Activated CD4-positive, alpha-beta T cell treated with anti-CD3 and anti-CD28 coated beads, Interleukin-2, amount 50 U/mL, for 48 hours (primary cell): ENCODE measurements at places on chromosomes 7 and 10.

- no peak for DNase-seq
Measured at GRCh38 chr7:7681936-7682329, 36.5 kb downstream of the RPA3 start.

- DNase-seq: no peak
Measured at GRCh38 chr7:107253599-107253998, 84.8 kb downstream of the HBP1 start.

DNA sequence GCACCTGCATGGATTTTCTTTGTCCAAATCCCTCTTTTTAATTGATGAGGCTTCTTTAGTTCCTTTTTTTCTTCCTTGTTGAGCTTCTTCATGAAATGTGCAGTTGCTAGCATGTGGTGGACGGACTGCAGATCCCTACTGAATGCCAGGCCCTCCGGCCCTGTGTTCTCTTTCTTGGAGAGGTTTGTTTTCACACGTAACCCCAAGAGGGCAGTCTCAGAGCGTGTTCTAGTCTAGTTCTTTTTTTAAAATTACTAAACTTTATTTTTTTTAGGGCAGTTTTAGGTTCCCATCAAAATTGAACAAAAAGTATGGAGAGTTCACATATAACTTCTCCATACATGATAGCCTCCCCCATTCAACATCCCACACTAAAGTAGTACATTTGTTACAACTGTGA, 190.0 kb downstream of the CFTR start:
- DNase-seq: no peak

- DNase-seq: no peak
Measured at GRCh38 chr10:43569681-43570080, 4.7 kb downstream of the ZNF239 start.

- no peak for DNase-seq
Measured at GRCh38 chr10:34612446-34612845, 202.7 kb downstream of the PARD3 start.

GRCh38 chr7:81789406-81790119, 19.7 kb upstream of the HGF start:
- DNase-seq: no peak

DNA sequence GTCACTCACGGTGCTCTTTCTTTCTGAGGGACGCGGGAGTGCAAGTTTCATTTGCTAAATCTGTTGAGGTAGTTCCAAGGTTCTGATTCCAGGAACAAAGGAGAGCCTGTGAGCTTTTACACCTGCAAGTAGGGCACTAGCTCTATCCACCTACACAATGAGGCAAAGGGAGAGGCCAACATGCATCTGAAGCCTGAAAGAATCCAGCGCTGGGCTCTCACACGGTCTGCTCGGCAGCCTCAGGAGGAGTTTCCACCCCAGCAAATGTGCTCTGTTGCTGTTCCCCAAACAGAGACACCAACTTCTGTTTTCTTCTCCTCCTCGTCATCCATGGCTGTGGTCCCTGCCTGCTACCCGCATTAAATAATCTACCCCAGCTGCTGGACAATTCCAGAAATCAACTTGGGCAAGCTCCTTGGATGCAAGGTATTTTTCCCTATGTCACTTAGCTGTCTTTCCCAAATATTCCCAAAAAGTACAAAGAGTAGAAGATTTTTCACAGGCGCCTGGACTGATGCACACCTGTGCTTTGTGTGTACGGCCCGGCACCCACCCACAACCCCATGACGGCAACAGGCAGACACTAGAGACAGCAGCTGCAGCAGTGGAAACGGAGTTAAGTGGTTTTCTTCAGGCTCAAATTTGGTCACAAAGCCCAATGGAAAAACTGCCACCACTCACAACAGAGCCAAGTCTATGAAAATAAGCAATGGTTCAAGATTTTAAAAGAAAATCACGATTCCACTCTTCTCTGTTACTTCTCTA, 176.8 kb downstream of the ZMYND11 start:
- no peak for DNase-seq

- peak; percentile 82 for DNase-seq
Measured at GRCh38 chr7:151232917-151233701, 826 bp downstream of the CHPF2 start.

GRCh38 chr7:75887669-75888369, 9.0 kb downstream of the RHBDD2 start:
- DNase-seq: no peak

- DNase-seq: no peak
Measured at GRCh38 chr10:113651898-113652297, 11.9 kb downstream of the NRAP start.

- DNase-seq: no peak
Measured at GRCh38 chr7:96004578-96004977, 232.2 kb downstream of the DYNC1I1 start.

- no peak for DNase-seq
Measured at GRCh38 chr10:99358101-99358500, 28.9 kb downstream of the CNNM1 start.

GRCh38 chr7:101507791-101508252, 121.3 kb downstream of the MYL10 start:
- DNase-seq: peak; percentile 27

GRCh38 chr7:100642534-100642907, 1.2 kb upstream of the TFR2 start:
- DNase-seq: peak; percentile 54

- DNase-seq: no peak
Measured at GRCh38 chr7:31051598-31052486, at the start of gene ADCYAP1R1. TSS of gene ADCYAP1R1 (plus strand) at chr7:31052308. CDS start at chr7:31063265, 10,957 bp downstream.

GRCh38 chr10:5559642-5560141, 34.9 kb downstream of the CALML3 start:
- no peak for DNase-seq

- DNase-seq: no peak
Measured at GRCh38 chr7:35576031-35576573, 118.8 kb downstream of the HERPUD2 start.

GRCh38 chr10:95467162-95467599, 94.0 kb downstream of the SORBS1 start:
- no peak for DNase-seq

- DNase-seq: no peak
Measured at GRCh38 chr7:38518541-38518940, 112.6 kb downstream of the AMPH start.

DNA sequence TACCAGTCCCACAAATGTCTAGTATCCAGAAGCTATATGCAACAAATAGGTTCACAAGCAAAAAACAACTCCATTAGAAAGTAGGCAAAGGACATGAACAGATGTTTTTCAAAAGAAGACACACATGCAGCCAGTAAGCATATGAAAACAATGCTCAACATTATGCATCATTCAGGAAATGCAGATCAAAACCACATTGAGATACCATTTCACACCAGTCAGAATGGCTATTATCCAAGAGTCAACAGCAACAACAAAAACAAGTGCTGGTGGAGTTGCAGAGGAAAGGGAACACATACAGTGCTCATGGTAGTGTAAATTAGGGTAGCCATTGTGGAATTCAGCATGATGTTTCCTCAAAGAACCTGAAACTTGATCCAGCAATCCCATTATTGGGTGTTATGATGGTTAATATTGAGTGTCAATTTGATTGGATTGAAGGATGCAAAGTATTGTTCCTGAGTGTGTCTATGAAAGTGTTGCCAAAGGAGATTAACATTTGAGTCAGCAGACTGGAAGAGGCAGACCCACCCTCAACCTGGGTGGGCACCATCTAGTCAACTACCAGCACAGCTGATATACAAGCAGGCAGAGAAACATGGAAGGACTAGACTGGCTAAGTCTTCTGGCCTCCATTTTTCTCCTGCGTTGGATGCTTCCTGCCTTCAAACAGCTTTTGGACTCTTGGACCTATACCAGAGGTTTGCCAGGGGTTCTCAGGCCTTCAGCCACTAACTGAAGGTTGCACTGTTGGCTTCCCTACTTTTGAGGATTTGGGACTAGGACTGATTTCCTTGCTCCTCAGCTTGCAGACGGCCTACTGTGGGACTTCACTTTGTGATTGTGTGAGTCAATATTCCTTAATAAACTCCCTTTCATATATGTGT, 218.4 kb upstream of the SEMA3D start:
- no peak for DNase-seq

GRCh38 chr7:155705623-155706360, 61.3 kb downstream of the RBM33 start:
- no peak for DNase-seq

DNA sequence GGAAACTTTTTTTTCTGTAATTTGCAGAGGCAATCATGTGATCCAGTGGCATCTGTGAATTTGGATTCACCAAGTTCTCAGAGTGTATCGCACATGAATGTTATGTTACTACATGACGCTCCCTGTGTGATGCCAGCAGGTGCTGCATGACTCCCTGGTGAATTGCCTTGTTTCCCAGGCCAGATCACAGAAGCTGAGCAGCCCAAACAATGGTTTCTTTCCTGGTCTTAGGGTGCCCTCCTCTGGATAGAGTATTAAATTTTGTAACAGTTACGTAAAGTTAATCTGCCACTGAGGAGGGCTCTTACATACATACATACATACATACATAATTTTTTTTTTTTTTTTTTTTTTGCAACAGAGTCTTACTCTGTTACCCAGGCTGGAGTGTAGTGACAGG, 3.6 kb downstream of the ZSCAN21 start:
- DNase-seq: no peak

DNA sequence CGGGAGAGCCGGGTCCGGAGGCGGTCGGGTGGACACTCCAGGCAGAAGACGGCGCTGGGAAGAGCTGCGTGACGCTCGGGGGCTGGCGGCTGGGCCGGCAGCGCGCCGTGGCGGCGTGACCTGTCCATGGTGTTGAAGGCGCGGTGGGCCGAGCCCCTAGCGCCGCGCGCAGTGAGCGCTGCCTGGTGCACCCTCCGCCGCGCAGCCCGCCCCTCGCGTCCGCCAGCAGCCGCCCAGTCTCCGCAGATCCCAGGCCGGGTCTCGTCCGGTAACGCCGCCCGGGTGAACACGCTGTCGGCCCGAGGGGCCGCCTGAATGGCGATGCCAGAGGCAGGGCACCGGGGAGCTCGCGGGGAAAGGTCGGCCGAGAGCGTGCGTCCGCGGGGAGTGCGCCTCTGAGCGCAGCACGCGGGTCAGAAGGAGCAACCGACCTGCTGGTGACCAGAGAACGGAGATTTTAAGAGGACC, 657 bp upstream of the TMEM178B start:
- peak; percentile 22 for DNase-seq

DNA sequence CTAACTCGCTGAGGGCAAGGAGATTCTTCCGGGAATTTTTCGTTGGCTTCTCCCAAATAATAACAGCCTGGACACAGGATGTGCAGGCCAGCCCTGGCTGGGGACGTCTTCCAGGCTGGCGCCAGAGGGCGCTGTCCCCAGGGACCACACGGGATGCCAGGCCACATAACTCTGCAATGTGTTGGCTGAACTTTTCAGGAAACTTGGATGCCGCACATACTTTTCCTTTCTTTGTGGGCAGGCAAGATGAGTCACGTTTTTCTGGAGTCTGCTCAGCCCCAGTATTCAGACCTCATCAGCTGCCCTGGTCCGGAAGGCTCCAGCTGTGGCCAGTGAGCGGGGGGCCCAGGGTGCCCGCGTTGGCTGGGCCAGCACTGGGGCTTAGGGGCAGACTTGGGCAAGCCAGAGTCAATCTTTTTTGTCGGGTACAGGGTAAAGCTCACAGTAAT, 122.7 kb downstream of the PRKAG2 start:
- peak; percentile 27 for DNase-seq

DNA sequence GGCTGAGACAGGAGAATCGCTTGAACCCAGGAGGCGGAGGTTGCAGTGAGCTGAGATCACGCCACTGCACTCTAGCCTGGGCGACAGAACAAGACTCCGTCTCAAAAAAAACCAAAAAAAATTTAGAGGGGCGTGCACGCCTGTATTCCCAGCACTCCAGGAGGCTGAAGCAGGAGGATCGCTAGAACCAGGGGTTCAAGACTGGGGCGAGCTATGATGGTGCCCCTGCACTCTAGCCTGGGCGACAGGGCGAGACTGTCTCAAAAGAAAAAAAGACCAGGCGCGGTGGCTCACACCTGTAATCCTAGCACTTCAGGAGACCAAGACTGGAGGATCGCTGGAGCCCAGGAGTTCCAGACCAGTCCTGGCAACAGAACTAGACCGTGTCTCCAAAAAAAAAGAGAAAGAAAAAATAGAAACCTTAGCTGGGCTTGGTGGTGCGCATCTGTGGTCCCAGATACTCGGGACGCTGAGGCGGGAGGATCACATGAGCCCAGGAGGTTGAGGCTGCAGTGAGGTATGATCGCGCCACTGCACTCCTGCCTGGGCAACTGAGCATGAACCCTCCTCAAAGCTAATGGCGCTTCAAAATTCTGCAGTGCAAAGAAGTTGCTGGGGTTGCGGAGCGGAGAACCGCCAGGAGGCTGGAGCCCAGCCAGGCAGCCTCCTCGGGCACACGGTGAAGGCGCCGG, 382 bp upstream of the MBLAC1 start:
- no peak for DNase-seq

DNA sequence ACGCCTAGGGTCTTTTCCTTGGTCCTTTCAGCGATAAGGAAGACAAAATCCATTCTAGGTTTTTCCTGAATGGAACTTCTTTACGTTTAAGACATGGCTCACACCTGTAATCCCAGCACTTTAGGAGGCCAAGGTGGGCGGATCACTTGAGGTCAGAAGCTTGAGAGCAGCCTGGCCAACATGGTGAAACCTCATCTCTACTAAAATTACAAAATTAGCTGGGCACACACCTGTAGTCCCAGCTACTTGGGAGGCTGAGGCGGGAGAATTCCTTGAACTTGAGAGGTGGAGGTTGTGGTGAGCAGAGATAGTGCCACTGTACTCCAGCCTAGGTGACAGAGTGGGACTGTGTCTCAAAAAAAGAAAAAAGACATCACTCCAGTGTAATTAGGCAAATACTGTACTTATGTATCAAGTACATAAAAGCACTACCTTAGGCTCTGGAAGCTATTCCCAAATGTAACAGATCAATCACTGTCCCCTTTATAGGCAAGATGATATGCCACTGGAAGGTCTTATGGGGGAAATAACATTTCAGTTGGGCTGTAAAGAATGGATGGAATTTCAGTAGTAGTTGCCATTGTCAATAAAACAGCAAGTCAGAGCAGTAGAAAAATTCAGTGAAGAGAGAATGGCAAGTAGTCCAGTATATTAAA, 5.7 kb downstream of the STK17A start:
- no peak for DNase-seq

- DNase-seq: no peak
Measured at GRCh38 chr10:102310361-102311024, 65.2 kb downstream of the GBF1 start.

- no peak for DNase-seq
Measured at GRCh38 chr7:66256281-66256680, 51.1 kb downstream of the TPST1 start.

DNA sequence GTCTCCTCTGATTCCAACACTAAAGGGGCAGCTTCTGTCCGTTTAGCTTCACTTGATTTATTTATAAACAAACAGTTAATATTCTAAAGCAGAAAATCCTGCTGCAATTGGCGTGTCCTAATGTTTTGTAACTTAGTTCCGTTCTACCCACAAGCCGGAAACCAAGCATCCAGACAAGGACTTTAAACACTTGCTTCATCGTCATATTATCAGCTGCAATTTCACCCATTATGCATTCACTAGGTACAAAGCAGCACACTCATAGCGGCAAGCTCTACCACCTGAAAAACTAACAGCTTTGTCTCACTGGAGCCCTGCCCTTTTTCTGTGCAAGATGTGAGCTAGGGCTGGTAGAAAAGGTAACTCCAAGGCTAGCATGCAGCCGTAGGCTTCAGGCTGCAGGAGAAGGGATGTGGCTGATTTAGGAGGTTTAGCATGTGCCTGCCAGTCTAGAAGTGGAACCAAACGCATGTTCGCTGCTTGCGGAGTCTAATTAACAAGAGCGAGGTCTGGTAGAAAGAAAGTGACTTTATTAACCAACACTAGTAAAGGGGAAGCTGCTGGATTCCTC, 43.7 kb upstream of the BPGM start:
- no peak for DNase-seq

GRCh38 chr10:114472877-114473253, 68.6 kb upstream of the AFAP1L2 start:
- no peak for DNase-seq

GRCh38 chr7:27302590-27302989, 60.0 kb downstream of the EVX1 start:
- no peak for DNase-seq
